ENCODE measurements at places on chromosomes 7 and 10.

GRCh38 chr7:75531359-75531821 lies 39.3 kb downstream of the SPDYE5 start:
- no peak for DNase-seq

GRCh38 chr10:13739183-13739582 lies 152.4 kb downstream of the PRPF18 start:
- DNase-seq: no peak

- DNase-seq: no peak
These were observed 2.8 kb downstream of the GIMAP6 start for GRCh38 chr7:150629347-150629746.

- peak; percentile 85 for DNase-seq
These were observed 1.2 kb downstream of the CLDN4 start for GRCh38 chr7:73831834-73832651.

GRCh38 chr7:135994466-135995205 lies 17.5 kb upstream of the MTPN start:
- no peak for DNase-seq

DNA sequence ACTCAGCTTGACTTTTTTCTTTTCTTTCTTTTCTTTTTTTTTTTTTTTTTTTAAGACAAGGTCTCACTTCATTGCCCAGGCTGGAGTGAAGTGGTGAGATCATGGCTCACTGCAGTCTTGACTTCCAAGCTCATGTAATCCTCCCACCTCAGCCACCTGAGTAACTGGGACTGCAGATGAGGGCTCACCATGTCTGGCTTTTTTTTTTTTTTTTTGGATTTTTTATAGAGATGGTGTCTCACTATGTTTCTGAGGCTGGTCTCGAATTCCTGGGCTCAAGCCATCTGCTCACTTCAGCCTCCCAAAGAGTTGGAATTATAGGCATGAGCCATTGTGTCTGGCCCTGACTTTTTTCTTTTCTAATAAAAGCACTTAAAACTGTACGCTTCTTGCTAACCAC lies 358.2 kb upstream of the IGFBP3 start:
- DNase-seq: no peak

- DNase-seq: peak; percentile 84
These were observed 153.8 kb downstream of the COBL start for GRCh38 chr7:51162724-51163329.

DNA sequence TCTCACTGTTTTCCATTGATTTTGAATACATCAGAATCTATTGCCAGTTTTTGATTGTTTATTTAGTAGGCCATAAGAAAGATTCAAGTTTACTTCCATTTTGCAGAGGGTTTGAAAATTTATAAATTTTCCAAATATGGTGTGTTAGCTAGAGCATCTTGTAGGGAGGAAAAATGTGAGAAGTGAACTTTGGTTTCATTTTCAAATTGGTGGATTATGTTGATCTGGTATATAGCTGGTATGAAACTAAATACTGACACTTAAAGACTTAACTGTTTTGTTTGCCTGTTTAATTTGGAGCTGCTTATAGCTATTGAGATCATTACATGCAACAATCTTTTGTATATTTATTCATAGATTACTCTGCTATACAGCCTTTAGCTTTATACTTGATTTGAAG lies 108.1 kb downstream of the ADAM22 start:
- no peak for DNase-seq

DNA sequence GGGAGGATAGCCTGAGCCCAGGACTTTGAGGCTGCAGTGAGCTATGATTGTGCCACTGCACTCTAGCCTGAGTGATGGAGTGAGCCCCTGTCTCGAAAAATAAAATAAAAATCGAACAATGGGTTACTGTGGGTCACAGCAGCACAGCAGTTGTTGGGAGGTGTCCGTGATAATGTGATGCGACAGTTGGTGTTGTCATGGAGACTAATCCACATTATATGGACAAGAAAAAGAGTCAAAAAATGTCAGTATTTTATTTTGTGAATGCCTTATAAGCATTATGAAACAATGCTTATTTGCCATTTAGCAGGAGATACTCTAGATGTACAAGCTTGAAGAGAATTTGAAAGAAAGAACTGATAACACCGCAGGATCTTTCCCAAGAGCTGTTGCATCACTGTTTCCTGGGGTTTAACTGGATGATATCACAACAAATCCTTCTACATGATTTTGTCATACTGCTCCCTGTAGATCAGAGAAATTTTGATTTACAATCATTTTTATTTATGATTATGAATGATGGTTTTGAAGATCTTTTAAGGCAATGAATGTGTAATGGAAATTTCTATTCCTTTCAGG lies 195.4 kb downstream of the BAMBI start:
- no peak for DNase-seq

DNA sequence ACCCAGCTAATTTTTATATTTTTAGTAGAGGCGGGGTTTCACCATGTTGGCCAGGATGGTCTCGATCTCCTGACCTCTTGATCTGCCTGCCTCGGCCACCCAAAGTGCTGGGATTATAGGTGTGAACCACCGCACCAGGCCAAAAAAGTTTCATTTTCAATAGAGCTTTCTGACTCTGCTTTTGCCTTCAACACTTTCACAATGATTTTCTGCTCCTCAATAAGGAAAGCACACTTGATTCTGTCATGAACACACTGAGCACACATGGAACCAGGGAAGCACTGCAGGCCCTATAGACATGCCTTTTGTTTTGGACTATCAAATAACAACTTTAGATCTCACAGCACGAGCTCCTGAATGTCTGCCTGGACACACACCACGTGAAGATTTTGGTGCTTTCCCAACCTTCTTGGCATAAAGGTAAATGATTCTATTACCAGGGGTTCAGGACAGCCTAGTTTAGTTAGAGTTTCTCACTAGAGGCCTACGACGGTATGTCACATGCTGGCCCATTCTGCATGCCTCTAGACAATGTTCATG lies 8.0 kb downstream of the RRP12 start:
- DNase-seq: no peak

DNA sequence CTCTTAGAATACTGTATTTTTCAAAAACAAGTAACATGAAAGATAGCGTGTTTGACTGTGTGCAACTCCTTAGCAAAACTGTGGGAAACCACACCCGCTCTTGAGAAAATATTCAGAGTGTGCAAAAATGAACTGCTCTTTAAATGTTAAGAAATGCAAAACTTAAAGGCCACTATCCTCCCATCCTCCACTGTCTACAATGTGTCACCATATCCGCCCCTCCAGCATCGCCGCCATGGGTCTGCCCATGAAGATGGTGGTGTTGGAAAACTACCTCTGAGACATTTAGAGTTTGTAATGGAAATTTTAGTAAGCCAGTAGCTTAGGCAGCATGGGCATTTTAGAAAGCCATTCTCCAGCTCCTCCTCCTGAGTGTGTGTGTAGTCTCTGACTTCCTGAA lies 20.1 kb upstream of the NMT2 start:
- DNase-seq: no peak

- DNase-seq: no peak
These were observed 2.9 kb downstream of the AS3MT start for GRCh38 chr10:102872163-102872562.
